Activated CD4-positive, alpha-beta T cell treated with anti-CD3 and anti-CD28 coated beads, Interleukin-2, amount 10 ng/mL, durations not matched to agents 7 days and 5 days (primary cell): ENCODE measurements at places on chromosomes 12 and 14.

DNA sequence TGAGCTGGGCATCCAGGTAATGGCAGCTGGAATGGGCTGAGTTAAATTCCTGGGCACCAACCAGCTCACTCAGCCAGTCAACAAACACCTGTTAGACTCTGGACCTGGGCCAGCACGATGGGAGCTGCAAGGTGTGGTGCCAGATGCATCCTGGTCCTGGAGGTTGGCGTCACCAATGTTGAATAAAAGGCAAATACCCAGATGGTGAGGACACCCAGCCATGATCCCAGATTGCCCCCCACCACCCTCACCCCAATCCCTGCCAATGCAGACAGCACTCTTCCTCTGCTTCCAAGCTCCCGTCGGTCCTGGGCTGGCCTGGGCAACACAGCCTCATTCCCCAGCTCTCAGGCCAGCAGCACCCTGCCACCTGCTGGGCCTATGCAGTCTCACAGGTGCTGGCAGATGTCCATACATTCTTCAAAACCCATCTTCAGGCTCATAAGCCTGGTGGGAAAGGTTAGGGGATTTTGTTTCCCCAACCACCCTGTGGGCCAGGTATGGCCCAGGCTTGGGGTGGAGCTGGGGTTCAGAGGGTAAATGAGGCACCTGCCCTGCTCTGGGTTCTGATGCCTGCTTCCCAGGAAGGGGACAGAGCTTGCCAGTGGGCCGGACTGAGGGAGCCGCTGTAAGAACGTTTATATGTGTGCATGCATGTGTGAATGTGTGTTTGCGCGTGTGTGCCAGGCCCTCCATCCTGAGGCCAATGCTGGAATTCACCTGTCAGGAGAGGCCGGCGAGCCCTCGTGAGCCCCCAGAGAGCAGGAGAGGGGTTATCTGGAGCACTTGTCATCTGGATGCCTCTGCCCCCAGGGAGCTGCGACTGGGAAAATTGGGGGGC lies 58.0 kb downstream of the LGMN start:
- no peak for DNase-seq

DNA sequence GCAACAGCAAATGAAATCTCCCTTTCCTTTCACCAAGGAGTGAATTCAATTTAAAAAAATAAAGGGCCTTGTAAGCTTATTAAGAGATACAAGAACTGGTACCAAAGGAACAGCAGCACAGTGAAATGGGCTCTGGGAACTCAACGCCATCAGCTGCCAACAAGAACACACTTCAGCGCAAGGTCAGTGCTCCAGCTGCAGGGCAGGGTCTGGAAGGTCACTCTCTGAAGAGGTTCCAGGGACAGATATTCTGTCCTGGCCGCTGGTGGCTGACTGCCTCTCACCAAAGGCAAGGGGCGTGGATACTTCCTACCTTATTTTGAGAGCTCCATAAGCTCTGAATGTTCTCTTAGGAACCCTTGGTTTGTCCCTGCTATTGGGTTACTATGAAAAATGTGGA lies 186.6 kb downstream of the CALM1 start:
- DNase-seq = no peak

GRCh38 chr14:105029402-105029801 lies 8.5 kb upstream of the CDCA4 start:
- no peak for DNase-seq

- DNase-seq = peak; percentile 33
These were observed at the start of gene CRIP2 for GRCh38 chr14:105474483-105475268. TSS of gene CRIP2 (plus strand) at chr14:105474821. CDS start at chr14:105474863, 42 bp downstream.

DNA sequence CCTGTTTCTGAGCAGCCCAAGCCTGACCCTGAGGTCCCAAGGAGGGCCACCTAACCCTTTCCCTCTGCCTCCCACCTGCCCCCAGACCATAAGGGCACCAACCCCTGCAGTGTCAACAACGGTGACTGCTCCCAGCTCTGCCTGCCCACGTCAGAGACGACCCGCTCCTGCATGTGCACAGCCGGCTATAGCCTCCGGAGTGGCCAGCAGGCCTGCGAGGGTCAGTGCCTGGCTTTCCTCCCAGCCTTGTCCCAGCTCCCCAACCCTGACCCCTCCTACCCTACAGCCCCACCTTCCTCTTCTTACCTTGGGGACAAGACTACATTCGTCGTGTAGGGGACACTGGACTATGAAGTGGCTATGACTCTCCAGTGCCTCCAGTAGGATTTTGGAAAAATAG lies 33.7 kb upstream of the LRP1-AS start:
- no peak for DNase-seq

DNA sequence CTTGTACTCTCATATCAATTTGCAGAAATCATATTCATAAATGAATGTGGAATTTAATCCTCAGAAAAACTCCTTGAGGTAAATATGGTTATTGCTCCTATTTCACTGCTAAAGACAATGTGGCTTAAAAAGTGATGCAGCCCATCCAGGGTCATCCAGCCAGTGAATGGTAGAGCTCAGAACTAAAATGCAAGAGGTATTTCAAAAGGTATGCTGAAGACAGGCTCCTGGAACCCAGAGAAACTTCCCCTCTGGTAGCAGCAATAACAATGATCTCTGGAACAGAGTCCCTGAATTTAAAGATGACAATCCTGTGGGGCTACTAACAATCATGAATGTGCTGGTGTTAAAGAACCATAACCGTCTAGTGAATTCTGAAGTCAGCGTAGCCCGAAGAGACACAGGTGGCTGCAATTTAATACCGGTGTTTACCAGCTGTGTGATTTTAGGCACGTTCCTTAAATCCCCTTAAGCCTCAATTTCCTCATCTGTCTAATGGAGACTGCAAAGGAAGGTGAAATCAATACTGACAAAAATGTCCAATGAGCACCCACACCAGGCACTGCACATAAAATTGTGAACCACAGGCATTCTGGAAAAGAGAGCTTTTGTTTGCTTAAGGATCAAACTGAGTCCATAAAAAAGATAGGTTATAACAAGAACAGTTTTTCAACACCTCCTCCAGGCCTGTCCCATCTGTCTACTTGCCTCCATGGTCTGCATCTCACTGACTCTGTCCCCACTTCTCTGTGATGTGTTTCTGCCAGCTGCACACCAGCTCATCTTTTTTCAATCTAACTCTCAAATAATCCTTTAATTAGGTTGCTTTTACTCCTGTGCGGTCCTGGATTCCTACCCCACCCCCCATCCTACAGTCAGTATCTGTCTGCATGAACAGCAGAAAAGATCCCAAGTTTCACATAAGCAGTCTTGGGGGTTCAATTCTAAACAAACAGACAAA lies 10.5 kb downstream of the TM7SF3 start:
- no peak for DNase-seq
